ENCODE measurements at places on chromosomes 2 and 18.

- no peaks in the 10 kb centered on the region for H3K36me3 ChIP-seq
- H3K4me3 ChIP-seq = no peak overlapping the region
- no peak for DNase-seq
- H3K27me3 ChIP-seq = no peaks in the 10 kb centered on the region
- H3K27ac ChIP-seq = no peak overlapping the region
- H3K4me1 ChIP-seq = no peaks in the 10 kb centered on the region
These were observed 15.3 kb upstream of the PPP4R1 start for GRCh38 chr18:9629709-9630108.

- DNase-seq = no peak
- H3K27me3 ChIP-seq = no peaks in the 10 kb centered on the region
- H3K4me1 ChIP-seq = no peaks in the 10 kb centered on the region
- no peak overlapping the region for H3K4me3 ChIP-seq
These were observed 235.1 kb downstream of the GRB14 start for GRCh38 chr2:164386231-164386630.

DNA sequence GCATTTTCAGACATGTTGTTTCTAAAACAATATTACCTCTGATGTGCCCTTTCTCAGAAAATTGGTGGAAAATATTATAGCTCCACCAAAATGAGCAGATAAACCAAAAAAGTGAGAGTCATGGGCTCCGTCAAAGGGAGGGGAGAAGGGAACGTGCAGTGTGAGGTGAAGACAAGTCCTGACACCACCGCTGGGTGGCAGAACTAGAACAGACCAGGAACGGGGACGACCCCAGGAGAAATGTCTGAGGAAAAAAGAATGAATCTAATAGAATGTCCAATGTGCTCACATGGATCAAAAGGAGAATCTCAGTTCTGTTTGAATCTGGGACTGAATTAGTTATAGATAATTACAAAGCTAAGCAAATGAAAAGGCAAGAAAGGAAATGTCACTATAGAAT lies 22.6 kb upstream of the BCL2 start:
- H3K4me1 ChIP-seq = peaks cover 9% of the 10 kb centered on the region
- H3K27ac ChIP-seq = no peak overlapping the region
- H3K36me3 ChIP-seq = peaks cover 98% of the 10 kb centered on the region
- no peaks in the 10 kb centered on the region for H3K27me3 ChIP-seq
- DNase-seq = no peak

- peaks cover 29% of the 10 kb centered on the region for H3K4me1 ChIP-seq
- H3K4me3 ChIP-seq = no peak overlapping the region
These were observed 56.7 kb downstream of the LBH start for GRCh38 chr2:30287857-30288513.

- peaks cover 89% of the 10 kb centered on the region for H3K36me3 ChIP-seq
- no peak overlapping the region for H3K27ac ChIP-seq
- H3K27me3 ChIP-seq = no peaks in the 10 kb centered on the region
- no peak overlapping the region for H3K4me3 ChIP-seq
- no peak for DNase-seq
These were observed 104.3 kb downstream of the USP40 start for GRCh38 chr2:233462202-233462785.

DNA sequence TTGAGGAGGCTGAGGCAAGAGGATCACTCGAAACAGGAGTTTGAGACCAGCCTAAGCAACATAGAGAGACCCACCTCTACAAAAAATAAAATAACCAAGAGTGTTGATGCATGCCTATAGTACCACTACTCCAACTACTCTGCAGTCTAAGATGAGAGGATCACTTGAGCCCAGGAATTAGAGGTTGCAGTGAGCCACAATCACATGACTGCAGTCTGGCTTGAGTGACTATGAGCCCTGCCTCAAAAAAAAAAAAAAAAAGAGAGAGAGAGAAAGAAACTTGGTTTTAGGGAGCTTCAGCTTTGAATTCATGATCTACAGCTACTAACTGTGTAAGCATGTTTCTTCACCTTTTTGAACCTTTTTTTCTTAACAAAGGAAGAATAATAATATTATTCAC lies 119.9 kb downstream of the HNMT start:
- no peak for DNase-seq
- no peaks in the 10 kb centered on the region for H3K4me1 ChIP-seq
- no peaks in the 10 kb centered on the region for H3K27me3 ChIP-seq
- no peak overlapping the region for H3K27ac ChIP-seq
- no peak overlapping the region for H3K4me3 ChIP-seq
- no peaks in the 10 kb centered on the region for H3K36me3 ChIP-seq

DNA sequence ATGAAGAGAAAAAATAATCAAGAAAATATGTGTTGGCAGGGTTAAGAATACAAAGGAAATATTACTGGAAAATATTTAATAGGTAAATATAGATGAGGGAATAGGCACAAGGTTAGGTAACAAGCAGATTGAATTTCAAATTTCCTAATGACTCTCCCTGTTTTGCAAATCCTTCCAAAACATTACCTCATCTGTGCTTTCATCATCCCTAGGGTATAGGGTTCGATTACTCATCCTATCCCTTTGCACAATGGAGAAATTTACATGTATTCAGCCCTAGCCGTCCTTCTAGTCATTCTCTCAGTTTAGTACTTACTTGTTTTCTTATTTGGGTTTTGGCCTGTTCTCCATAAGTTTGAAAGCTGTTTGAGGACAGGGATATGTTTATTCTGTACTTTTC lies 864.6 kb upstream of the FSHR start:
- H3K4me3 ChIP-seq = no peak overlapping the region
- no peaks in the 10 kb centered on the region for H3K27me3 ChIP-seq
- no peaks in the 10 kb centered on the region for H3K36me3 ChIP-seq
- DNase-seq = no peak

GRCh38 chr2:223075301-223076270 lies 23.6 kb downstream of the KCNE4 start:
- no peak overlapping the region for H3K4me3 ChIP-seq
- H3K36me3 ChIP-seq = no peaks in the 10 kb centered on the region
- peaks cover 13% of the 10 kb centered on the region for H3K27me3 ChIP-seq
- DNase-seq = no peak
- no peak overlapping the region for H3K27ac ChIP-seq

- H3K27me3 ChIP-seq = no peaks in the 10 kb centered on the region
- no peaks in the 10 kb centered on the region for H3K36me3 ChIP-seq
- no peak overlapping the region for H3K27ac ChIP-seq
- DNase-seq = no peak
These were observed 313.8 kb downstream of the RIT2 start for GRCh38 chr18:42801706-42802105.

GRCh38 chr2:142165790-142166189 lies 35.0 kb upstream of the LRP1B start:
- DNase-seq = no peak
- H3K36me3 ChIP-seq = no peaks in the 10 kb centered on the region
- no peaks in the 10 kb centered on the region for H3K4me1 ChIP-seq
- H3K4me3 ChIP-seq = no peak overlapping the region

GRCh38 chr2:128358941-128359731 lies 40.5 kb upstream of the HS6ST1 start:
- peak; percentile 18 for DNase-seq
- H3K4me1 ChIP-seq = no peaks in the 10 kb centered on the region
- no peak overlapping the region for H3K4me3 ChIP-seq
- H3K36me3 ChIP-seq = no peaks in the 10 kb centered on the region
- no peak overlapping the region for H3K27ac ChIP-seq

DNA sequence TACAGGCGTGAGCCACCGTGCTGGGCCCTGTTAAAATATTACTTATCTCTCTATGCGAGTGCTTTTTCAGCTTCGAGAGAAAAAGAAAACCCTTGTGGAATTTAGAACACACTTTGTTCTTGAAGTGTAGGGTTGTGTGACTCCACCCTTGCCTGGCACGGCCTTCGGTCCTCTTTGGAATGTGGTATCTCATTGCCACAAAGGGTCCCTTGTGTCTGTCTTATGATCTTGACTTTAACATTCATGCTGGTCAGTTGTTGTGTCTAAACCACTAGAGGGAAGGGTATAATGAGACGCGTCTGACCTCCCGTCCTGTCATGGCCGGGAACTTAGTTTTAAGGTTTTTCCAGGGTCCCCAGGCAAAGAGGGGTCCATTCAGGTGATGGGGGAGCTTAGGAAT lies 246.4 kb downstream of the VAPA start:
- no peak overlapping the region for H3K27ac ChIP-seq
- no peaks in the 10 kb centered on the region for H3K4me1 ChIP-seq
- H3K27me3 ChIP-seq = no peaks in the 10 kb centered on the region
- DNase-seq = no peak

GRCh38 chr18:31232775-31233424 lies 70.2 kb upstream of the DSC1 start:
- DNase-seq = no peak
- no peaks in the 10 kb centered on the region for H3K4me1 ChIP-seq
- H3K4me3 ChIP-seq = no peak overlapping the region
- H3K27me3 ChIP-seq = no peaks in the 10 kb centered on the region

- peaks cover 11% of the 10 kb centered on the region for H3K27me3 ChIP-seq
- DNase-seq = no peak
- H3K36me3 ChIP-seq = no peaks in the 10 kb centered on the region
- H3K4me3 ChIP-seq = no peak overlapping the region
These were observed 342.4 kb downstream of the INSIG2 start for GRCh38 chr2:118430510-118431164.
